MCF 10A (cell line): ENCODE measurements at places on chromosomes 3 and 15. TPM values are rescaled to one million over a fixed set of nuclear protein-coding genes. Genes with fewer than 3 reads are reported as not detected.
A peak's percentile ranks its signal among the peaks of the same experiment; 100 is the strongest.

DNA sequence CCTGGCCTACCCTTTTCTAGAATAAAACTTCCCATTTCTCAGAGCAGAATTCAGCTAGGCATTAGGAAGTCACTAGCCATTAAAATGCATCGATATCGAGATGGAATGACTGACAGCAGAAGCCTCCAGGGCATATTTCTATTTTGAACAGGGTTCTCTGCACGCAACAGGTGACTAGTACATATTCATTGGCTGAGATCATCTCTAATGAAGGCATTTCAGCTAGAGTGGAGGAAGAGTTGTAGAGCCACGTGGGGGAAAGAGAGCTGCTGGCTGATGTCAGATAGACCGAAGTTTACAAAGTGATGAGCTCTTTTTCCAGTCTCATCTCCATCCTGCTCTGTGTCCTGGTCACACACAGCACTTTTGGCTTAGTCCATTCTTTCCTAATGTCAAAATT is 7.5 kb downstream of the TMEM40 start:
- peak; percentile 38 for DNase-seq

- no peak for DNase-seq
Observed at GRCh38 chr3:123375014-123375940, 73.6 kb downstream of the ADCY5 start.

GRCh38 chr3:27699067-27699466 is 23.1 kb downstream of the EOMES start:
- DNase-seq = no peak

GRCh38 chr3:68915973-68916372 is 16.4 kb downstream of the TAFA4 start:
- no peak for DNase-seq

The CCK gene
- not detected in 2 replicates for total RNA-seq

- no peak for DNase-seq
Observed at GRCh38 chr3:195458316-195458717, 15.5 kb upstream of the ACAP2 start.

- DNase-seq = no peak
Observed at GRCh38 chr3:160084998-160085397, 96.4 kb downstream of the IL12A start.

GRCh38 chr3:51539291-51539941 is 897 bp downstream of the RAD54L2 start:
- peak; percentile 37 for DNase-seq

GRCh38 chr3:17500618-17501017 is 241.8 kb downstream of the TBC1D5 start:
- DNase-seq = peak; percentile 6

DNA sequence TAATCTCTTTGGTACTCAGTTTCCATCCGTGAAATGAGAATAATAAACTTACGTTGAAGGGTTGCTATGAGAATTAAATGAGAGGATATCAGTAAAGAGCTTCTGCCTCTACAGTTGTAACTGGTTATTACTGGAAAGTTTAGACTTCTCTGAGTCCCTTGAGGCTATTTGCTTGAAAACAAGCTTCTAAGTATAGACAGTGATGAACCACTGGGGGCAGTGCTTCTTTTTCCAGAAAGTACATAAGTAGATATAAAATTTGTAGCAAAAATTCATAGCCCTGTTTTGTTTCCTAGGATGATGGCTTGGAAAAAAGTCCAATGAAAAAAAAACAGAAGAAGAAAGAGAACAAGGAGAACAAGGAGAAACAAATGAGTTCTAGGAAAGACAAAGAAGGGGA is 87.1 kb downstream of the RGMA start:
- DNase-seq = no peak

DNA sequence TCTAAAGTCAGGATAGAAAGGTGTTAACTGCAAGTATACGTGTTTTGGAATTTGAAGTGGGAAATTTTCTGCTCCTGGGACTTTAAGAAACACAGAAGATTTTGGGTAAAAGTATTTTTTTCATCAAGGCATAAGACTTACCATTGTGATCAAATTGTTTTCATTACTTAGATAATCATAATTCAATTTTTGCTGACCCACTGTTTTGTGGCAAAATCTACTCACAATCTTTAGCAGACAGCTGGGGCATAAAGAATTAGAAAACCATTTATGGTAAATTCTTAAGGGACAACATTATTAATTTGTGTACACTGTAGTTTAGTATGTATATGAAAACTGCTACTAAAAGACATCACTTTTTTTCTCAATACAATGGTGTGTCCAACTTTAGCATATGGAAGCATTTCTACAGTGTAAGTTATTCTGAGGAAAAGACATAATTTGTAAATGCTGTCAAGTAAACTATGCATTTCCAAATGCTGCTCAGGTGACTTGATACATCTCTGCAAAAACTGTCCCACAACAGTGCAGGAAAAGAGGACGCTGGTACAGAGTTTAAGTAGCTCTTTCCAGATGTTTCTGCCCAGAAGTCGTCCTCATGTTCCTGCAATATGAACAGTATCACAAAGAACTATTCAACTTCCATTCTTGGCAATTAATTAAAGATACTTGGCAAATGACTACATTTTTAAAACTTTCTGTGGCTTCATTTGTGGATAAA is 52.3 kb downstream of the THSD4 start:
- no peak for DNase-seq

DNA sequence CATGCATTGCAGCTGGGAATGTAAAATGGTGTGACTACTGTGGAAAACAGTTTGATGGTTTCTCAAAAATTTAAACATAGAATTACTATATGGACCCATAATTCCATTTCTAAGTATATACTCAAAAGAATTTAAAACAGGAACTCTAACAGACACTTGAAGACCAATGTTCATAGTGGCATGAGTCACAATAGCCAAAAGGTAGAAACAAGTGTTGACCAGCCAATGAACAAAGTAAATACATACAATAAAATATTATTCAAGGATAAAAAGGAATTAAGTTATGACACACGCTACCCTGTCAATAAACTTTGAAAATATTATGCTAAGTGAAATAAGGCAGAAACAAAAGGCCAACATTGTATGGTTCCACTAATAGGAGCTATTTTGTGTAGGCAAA is 357.4 kb upstream of the IL12A start:
- DNase-seq = no peak

- DNase-seq = no peak
Observed at GRCh38 chr3:129000742-129001100, 383 bp upstream of the EFCC1 start.

GRCh38 chr3:930866-931265 is 162.0 kb upstream of the CNTN6 start:
- DNase-seq = no peak

DNA sequence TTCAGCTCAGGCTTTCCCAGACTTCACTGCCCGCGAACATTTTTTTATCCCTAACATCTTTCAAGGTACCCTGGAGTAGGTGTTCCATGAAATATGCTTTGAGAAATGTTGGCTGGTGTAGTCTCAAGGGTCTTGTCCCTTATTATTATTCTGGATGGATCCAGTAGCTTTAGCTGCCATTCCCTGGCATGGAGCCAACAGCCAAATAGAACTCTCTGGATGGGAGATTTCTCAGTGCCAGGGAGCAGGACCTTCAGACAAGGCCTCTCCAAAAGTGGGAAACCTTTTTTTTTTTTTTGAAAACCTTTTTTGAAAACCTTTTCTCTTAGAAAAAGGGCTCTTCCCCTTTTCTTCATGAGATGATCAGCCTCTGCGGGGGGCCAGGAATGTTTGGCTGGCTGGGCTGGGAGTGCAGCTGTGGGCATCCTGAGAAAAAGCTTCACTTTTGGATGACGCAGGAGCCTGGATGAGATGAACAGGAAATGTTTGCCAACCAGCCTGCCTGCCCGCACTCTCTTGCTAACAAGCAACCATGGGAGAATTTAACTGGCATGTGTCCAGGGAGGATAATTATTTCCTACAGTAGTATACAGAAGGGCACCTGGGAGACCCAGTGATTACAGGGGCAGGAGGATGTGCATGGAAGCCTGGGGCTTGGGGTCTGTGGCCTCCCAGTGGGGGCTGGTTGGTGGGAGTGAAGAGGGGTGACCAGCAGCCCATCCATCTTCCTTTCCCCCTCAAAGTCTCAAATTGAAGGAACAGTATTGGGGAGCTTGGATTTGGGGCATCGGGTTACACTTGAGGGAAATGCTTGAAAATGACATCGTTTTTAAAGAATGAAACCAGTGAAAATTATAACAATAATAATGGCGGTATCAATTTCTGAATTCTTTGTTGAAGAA is 109.1 kb upstream of the LRIG1 start:
- peak; percentile 88 for DNase-seq

- DNase-seq = no peak
Observed at GRCh38 chr15:35362195-35362829, 183.7 kb downstream of the DPH6 start.
